ENCODE measurements at places on chromosomes 11 and 22.

GRCh38 chr11:71286701-71287643, 34.6 kb upstream of the SHANK2 start:
- peak; percentile 62 for DNase-seq

DNA sequence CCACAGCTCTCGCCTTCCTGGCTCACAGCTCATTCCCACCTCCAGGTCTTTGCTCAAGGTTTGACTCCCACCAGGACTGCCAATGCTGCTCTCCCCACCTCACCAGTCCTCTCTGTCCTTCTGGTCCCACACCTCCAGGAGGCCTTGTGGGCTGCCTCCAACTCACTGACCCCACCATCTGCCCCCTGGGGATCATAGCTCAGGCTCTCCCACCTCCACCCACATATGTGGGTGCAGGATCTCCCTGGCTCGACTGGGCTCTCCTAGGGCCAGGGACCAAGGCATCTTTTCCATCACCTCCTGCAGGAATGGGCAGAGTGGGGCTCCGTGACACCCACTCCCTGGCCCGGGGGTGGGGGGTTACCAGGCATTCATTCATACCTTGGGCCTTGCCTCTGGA, 13.8 kb upstream of the SSTR3 start:
- no peak for DNase-seq

- no peak for DNase-seq
Measured at GRCh38 chr22:40397396-40397795, 27.0 kb downstream of the SGSM3 start.

- no peak for DNase-seq
Measured at GRCh38 chr11:128482512-128483191, 104.7 kb downstream of the ETS1 start.

DNA sequence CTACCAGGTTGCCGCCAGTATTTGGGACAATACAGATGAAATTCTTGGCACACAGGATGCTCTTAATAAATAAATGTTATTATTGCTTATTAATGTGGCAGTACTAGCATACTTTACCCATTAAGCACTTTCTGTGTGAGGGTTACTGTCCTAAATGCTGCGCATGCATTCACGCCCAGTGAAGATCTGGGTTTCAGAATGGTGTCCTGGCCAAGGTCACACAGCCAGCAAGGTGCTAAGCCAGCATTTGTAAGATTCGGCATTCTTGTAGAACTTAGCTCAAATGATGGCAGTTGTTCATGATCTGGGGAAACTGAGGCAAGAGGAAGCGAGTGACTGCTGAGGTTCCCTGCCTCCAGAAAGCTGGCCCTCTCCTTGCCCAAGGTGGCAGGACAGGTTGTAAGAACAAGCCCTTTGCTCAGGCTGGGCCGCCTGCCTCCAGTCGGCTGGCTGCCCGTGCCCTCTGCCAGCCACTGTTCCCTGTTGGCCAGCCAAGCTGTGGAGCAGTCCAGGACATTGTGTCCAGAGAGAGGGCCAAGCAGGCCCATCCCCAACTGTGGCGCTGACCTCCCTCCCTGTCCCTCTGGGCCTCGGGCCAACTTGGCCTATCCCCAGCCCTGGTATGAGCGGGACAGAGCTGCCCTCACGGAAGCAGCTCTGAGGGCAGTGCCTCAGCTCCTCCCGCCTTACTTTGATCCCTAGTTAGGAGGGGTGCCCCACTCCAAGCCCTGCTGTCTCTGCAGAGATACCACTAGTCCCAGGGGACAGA, 28.8 kb downstream of the TOB2 start:
- DNase-seq = peak; percentile 91

DNA sequence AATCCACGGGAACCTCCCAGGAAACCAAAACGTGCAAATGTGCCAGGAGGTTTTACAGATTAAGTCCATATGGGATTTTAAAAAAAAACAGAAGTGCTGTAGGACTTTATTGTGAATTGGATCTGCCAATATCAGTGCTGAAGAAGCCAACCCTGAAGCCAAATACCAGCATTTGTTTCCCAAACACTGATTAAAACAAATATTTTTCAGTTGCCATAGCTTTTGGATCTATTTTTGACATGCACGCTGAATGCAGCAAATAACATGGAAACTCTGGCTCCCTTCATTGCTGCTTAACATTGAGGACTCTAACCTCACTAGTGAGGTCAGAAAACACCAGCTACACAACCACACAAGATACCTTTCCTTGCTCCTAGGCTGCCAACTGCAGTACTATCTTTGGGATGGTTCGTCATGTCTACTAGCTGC, 28.4 kb upstream of the SIK2 start:
- DNase-seq = no peak

GRCh38 chr22:37301144-37301830, 19.0 kb downstream of the CYTH4 start:
- DNase-seq = no peak

DNA sequence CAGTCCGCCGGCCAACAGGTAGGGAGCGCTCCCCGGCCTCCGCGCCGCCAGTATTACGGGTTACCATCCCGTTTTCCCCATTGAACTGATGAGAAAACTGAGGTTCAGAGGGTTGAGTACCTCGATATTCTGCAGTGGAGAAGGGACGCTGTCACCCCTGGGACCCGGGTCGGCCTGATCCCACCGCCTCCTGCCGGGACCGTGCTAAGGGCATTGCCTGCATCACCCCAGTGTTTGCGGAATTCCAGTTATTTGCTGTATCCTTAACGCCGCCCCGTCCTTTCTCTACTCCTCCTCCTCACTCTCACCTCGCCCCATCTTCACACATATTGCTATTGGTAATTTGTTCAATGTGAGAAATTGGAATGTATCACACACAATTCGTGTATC, 370 bp upstream of the A4GALT start:
- DNase-seq = no peak

GRCh38 chr11:133360860-133361688, 171.2 kb downstream of the OPCML start:
- no peak for DNase-seq

DNA sequence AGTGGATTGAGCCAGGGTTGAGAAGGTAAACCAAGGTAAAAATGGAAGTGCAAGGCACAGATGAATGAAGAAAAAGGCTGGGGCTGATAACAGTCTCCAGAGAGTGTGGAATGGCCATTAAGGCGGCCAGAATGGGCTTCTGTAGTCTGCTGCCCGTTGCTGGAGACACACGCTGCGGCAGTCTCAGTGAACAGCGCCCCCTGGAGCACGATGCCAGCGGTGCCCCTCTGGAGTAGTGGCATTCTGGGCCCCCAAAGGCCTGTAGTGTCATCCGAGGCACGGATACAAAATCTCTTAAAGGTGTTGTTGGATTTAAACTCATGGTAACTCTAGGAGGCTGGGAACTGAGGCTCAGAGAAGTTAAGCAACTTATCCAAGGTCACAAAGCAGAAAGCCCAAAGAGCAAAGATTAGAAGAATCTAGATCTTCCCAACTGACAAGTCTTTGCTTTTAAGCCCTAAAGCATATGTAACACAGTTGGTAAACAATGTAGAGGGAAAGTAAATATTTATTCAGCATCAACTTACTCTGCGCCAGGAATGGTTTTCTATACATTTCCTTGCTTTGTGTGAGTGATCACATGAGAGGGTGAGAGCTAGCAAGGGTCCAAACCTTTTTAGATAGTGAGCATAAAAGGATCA, 18.2 kb downstream of the KCNJ1 start:
- DNase-seq = no peak

- no peak for DNase-seq
Measured at GRCh38 chr22:33070600-33070999, 12.4 kb upstream of the SYN3 start.

- no peak for DNase-seq
Measured at GRCh38 chr11:59716051-59716450, 2.4 kb upstream of the OR10V1 start.

DNA sequence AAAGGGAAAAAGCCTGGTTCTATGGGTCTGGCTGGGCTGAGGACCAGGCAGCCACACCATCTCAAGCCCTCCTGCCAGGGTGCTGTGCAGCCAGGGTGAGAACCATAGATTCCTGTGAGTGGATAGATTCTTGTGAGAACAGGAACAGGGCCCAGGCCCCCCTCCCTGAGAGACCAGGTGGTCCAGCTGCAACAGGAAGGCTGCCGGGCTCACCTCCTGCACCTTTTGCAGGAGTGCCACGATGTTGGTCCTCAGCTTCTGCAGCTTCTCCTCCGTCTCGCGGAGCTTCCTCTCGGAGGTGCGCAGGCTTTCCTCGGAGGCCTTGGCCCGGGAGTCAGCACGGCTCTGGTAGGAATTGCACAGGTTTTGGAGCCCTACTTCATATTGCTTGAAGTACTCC, 40.8 kb downstream of the MORC2 start:
- DNase-seq = peak; percentile 42

GRCh38 chr11:92653454-92653853, 316.0 kb upstream of the MTNR1B start:
- no peak for DNase-seq

GRCh38 chr11:2580571-2581001, 119.2 kb downstream of the KCNQ1OT1 start:
- peak; percentile 68 for DNase-seq

DNA sequence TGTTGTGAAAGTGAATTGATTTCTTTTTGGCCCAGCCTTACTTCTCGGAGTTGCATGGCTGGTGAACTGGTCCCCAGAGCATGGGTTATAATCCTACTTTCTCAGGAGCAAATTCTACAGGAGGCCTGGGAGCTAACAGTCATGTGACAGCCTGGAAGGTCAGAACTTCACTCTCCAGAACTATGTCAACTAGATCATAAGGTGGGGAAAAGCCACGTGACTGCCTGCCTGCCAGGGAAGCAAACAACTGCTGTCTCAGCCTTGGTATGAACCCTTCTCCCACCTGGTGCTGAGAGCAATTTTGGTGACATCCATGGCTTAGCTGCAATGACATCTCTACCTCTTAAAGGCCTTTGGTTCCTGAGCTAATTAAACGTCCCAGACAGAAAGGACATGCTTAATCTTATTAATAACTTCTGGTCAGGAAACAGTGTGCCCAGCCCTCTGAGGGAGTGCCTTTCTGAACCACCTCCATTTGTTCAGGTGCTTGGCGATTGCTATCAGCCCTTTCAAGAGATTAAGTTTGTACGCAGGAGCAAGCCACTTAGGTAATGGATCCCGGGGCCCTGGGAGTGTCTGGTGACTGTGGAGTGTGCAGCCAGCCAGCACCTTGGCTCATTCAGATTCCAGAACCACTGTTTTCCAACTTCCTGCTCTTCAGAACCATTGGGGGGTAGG, 1.4 kb upstream of the CREB3L1 start:
- no peak for DNase-seq

- DNase-seq = no peak
Measured at GRCh38 chr11:15828215-15828853, 528.0 kb downstream of the SOX6 start.

GRCh38 chr11:111715142-111715816, 50.9 kb downstream of the PPP2R1B start:
- DNase-seq = no peak

DNA sequence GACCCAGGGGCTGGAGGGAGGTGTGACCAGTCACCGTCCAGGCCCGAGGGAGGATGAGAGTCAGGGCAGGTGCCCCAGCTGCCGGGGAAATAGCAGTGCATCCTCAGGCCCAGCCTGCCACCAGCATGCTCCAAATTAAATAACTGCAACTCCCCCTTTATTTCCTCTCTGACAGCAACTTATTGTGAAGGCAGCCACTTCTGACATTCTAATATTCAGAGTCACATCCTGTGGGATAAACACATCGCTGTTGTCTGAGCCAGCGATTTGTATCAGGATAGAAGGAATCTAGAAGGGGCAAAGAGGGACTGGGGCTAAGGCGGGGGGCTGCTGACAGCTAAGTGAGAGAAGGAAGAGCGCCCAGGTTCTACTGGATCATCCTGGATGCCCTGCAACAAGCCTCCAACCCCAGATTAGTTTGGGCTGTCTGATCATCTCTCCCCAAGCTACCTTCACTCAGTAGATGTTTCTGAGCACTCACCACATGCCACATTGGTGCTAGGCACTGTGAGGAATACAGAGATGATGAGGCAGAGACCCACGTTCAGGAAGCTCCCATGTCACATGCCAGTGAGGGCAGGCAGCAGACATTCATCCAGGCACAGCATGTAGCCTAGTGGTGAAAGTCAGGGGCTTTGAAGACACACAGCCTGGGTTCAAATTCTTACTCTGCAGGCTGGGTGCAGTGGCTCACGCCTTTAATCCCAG, 214.1 kb downstream of the BUD13 start:
- no peak for DNase-seq

GRCh38 chr11:36086366-36086765, 142.5 kb downstream of the LDLRAD3 start:
- no peak for DNase-seq

DNA sequence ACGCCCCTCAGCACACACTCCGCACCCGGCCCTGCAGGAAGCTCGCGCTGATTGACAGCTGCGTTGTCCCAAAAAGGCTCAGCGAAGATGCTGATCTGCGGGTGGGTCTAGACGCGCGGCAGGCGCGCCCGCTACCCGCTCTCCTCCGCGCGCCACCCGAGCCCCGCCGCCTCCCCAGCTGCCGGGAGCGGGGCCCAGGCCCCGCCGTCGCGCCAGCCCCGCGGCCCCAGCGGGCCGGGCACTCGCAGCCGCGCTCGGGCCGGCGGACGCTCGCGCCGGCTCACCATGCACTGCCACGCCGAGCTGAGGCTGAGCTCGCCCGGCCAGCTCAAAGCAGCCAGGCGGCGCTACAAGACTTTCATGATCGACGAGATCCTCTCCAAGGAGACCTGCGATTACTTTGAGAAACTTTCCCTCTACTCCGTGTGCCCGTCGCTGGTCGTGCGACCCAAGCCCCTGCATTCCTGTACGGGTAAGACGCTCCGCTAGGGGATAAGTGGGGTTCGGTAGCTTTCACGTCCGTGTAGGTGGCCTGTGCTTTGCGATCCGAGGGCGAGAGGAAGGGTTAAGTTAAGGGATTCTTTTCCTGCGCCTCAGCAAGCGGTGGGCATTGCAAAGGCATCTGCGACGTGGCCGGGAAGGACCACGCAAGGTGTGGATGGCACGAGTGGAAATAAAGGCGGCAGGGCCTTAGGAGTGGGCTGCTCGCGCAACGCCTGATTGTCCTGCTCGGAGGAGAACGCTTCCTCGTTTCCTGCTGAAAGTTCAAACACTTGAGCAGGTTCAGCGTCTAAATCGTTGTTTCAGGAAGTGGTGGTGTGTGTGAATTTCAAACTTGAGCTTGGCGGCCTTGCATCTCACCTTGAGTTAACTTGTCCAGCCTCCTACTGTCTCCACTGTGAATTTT, at the start of gene BARX2:
Gene BARX2 (plus strand): TSS at position 98 of the 907 bp plus-strand sequence. CDS start 188 bp downstream, at position 286.
- no peak for DNase-seq

DNA sequence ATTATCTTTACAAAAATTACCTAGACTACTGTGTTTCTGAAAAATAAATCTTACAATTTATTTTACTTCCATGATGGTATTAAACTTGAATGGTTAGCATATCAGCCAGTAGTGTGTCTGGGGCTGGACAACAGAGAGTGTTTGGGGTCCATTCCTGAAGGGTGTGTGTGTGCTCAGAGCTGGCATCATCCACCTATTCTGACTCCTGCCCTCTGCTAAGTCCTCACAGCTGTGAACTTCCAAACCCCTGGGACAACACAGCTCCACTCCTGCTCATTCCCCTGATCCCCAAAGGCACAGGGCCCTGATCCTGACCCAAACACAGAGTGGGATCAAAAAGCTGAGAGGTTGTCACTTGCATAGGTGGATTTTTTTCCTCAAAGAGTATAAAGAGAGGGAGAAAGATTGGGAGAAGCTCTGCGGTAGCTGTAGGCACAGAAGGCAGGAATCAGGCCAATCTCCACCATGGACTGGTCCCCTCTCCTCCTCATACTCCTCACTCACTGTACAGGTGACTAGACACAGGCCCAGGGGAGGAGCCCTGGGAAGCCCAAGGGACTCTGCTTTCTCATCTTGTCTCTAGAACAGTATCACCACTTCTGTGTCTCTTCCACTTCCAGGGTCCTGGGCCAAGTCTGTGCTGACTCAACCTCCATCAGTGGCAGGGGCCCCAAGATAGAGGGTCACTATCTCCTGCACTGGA, 55.7 kb upstream of the TOP3B start:
- no peak for DNase-seq

Measured in posterior vena cava (tissue), 2 donors.